ENCODE measurements at places on chromosomes 16 and 17.

GRCh38 chr17:32907583-32907982, 20.4 kb upstream of the TMEM98 start:
- no peak for DNase-seq

DNA sequence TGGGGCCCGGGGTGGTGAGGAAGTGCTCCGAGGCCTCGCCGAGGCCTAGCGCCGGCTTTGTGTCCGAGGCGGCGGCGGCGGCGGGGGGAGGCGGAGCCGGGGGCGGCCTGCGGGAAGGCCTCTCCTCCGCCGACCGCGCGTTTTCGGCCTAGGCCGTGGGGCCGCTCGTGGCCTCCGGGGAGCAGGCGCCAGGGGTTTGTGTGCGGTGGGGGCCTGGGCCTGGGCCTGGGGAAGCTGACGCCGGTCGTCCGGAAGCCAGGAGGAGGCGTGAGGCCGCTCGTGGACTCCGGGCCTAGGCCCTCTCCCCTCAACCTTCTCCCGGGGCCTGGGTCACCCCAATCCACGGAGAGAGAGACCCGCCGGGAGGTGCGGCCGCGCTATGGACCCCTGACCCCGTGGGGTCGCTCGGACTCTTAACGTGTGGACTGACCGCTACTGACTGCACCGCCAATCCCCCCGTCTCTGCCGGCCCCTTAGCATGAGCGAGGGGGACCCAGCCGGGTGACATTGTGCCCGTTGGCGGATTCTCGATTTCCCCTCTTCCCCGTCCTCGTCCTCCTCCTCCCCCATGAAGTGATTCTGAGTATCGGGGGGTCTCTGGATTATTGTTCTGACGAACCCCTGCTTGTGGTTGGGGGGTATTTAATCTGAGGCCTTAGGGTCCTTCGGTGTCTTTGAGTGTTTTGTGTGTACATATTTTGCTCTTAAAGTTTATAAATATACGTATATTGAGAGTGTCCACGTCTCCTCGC, 660 bp downstream of the RBBP6 start:
- DNase-seq = no peak

DNA sequence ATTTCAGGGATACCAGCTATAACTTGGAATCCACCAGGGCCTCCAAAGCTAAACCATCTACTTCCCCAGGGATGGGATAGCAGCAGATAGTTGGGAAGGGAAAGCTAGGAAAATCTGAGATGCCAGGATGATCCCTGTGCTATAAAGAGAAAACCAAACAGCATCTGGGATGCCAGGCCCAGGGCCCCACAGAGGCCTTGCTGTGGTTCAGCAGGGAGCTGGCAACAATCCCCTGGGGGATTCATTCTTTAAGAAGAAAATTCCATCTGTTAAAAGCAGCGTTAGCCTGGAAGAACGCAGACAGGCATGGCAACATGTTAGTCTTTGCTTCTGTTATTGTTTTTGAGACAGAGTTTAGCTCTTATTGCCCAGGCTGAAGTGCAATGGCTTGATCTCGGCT, 16.6 kb downstream of the MYO18A start:
- DNase-seq = no peak

GRCh38 chr16:15856901-15857698, at the start of gene MYH11:
TSS of gene MYH11 (minus strand) at chr16:15857028. CDS start at chr16:15838252, 18,776 bp downstream.
- no peak for DNase-seq

- DNase-seq = no peak
These were observed 12.9 kb downstream of the BBS2 start for GRCh38 chr16:56506941-56507340.

DNA sequence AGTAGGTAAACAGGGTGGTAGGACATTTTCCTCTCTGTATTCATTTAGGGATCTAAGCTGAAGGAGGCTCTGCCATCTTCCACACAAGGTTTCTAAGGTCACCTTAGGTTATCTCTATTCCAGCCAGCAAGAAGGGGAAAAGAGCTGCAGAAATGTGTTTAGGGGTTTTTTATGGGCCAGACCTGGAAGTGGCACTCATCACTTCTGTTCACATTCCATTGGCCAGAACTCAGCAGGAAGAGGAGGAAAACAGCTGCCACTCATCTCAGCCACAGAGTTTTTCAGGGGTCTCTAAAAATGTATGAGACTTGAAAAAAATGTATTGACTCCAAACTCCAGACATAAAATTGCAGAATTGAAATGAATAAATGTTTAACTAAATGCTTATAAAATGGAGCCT, 65.8 kb downstream of the FTO start:
- no peak for DNase-seq

DNA sequence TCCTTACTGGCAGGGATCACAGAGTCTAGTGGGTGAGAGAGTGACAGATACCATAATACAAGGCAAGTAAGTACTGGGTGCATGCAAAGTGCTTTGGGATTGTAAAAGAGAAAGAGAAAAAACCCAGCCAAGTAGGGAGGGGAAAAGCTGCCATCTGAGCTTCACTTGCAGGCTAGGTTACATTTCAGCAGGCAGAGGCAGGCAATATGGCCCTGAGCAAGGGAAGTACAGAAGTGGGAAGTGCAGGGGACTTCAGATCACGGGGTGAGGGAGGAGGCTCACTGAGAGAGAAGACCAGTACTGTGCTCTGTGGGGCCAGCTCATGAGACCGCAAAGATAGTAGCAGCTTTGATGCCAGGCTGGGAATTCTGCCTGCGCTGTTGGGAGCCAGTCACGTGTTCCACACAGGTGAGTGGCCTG, 230.6 kb downstream of the MSI2 start:
- no peak for DNase-seq

DNA sequence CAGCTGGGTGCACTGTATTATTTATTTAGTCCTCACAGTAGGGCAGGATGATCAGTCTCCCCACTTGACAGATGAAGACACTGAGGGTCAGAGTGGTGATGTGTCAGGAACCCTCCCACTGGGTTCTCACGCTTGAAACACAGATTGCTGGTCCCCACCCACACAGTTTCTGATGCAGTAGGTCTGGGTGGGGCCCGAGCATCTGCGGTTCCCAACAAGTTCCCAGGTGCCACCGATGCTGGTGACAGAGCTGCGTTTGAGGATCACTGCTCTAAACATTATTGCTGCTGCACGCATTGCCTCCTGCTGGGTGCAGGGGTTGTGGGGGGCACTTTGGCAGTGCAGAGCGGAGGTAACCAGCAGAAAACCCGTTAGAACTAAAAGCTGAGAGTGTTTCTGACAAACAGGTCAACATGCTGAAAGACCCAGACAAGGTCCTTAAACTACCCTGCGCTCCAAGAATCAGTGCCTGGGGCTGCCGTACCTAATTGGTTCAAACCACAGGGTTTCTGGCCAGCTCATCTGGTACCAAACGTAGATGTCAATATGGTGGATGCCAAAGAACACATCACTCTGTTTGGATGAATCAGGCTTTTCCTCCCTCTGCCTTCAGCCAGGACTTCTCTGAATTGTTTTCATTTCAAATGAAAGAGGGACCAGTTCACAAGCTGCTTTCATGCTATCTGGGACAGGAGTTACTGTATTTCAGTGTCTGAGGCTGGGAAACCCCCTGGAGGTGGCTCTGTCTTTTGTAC, 76.0 kb downstream of the ABCC1 start:
- no peak for DNase-seq

DNA sequence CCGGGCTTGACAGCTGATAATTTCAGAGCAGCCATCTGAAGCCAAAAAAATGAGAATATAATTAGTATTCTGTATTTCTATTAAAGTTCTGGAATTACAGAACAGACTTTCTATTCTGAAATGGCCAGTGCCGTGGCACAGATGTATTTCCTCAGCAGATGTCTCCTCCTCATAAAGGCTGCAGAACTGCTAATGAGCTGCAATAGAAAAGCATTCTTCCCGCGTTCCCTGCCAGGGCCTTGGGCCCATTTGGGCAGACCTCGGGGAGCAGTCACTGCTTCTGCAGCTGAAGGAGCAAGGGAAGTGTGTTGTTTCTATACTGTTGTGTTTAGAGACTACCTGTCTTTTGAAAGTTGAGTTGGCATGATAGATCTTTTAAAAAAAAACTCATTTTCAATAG, 152.6 kb upstream of the CACNG5 start:
- DNase-seq = no peak

- no peak for DNase-seq
These were observed 6.1 kb downstream of the SSTR5 start for GRCh38 chr16:1078579-1079021.

DNA sequence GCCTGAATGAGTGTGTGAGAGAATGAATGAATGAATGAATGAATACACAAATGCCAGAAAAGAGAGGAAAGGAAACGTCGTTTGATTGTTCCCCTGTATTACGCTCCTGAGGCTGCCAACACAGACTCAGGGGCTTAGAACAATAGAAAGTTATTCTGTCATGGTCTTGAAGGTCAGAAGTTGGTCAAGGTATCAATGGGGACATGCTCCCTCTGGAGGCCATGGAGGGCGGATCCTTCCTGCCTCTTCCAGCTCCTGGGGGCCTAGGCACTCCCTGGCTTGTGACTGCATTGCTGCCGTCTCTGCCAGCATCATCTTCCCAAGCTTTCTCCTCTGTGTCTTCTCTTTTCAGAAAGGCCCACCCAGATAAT, 1.5 kb upstream of the SLC38A8 start:
- no peak for DNase-seq

Measured in KG1 (cell line).